Adrenal gland (tissue), 19 donors: ENCODE measurements at places on chromosomes 12 and 14.

DNA sequence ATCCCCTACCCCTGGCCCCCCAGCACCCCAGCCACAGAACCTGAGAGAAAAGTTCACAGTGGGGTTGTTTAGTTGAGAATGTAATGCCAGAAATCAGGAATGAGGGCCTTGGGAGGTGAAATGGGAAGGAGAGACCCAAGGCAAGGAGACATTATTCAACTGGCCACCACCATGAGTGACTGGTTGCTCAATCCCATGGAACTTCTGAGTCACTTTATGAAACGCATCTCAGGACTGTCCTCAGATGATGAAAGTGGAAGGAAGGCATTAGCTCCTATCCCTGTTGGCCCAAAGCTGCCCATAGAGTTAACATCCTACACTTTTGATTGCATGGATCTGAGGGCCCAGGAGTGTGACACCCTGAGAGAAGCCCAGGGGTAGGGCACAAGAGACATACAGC, 25.4 kb upstream of the TCL1A start:
- no peak for DNase-seq

- DNase-seq = no peak
These were observed 54.6 kb upstream of the HELB start for GRCh38 chr12:66247741-66248140.

DNA sequence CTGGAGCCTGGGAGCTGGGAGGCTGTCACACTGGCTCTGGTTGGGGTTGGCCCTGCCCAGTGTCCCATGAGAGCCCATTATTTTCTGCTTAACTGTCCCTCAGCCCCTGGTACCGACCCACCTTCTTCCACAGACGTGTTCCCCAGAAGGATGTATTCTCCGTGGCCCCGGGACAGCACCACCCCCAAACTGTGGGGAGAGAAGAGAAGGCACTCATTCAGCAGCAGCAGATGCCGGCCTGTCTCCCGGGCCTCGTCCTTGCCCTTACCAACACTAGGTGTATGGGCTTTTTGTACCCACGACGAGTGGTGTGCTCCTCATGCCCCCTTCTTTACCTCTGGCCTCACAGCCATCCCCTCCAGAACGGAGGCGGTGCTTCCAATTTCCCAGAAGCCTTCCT, 38.1 kb downstream of the LRTM2 start:
- DNase-seq = no peak

DNA sequence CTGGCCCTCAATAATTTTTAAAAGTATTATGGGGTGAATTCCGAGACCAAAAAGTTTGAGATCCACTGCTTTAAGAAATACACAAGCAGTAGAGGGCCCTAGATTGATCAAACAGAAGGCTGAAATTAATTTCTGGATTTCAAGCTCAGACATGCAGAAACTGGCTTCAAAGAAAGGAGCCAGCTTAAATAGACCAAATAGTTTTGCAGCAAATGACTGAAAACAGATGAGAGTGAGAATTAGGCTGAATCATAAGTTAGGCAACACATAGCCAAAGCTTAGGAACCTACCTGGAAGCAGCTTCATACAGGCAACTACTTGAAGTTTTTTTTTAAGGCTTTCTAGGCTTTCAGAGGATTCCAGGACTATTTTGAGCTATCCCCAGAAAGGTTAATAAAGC, 12.4 kb downstream of the ATF7 start:
- DNase-seq = no peak

- no peak for DNase-seq
These were observed 67.9 kb downstream of the FAR2 start for GRCh38 chr12:29216797-29217575.

- DNase-seq = peak; percentile 46
These were observed 4.2 kb downstream of the MLXIP start for GRCh38 chr12:122082621-122083356.

DNA sequence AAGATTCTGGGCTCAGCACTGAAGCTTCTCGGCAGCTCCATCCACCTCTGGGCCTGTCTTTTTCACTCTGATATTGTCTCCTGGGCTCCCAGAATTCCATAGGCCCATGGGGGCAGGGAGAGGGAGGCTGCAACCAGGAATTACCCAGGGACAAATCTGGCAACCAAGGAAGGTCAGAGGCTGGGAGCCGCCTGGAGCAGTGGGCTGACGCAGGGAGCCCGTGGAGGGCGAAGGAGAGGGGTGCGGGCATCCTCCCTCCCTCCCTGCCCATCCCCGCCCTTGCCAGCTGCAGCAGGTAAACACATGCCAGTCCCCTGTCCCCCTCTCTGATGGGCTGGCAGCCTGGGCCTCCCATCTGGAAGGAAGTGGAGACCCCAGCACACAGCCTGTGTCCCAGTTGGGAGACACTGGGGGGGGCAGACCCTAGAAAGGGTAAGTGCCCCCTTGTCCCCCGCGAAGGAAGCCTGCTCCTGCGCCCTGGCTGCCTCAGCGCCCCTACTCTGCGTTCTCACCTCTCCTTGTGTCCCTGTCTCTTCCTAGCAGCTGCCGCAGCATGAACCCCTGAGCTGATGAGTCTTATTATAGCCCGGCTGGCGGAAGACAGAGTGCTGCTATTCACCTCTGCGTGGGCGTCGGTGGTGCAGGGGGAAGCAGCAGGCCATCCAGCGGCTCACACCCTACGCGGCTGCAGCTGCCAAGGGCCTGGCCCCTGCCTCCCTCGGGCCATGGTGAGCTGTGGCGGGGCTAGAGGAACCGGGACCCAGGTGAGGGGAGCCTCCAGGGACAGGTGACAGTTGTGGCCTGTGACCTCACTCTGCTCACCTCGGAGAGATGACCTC, 6.7 kb downstream of the LRTM2 start:
- DNase-seq = no peak

- no peak for DNase-seq
These were observed 13.9 kb upstream of the HOXC13 start for GRCh38 chr12:53924521-53925405.

- no peak for DNase-seq
These were observed 170.5 kb upstream of the GARIN2 start for GRCh38 chr14:67018720-67019119.

- no peak for DNase-seq
These were observed 19.9 kb downstream of the RPS6KA5 start for GRCh38 chr14:91040545-91040944.

DNA sequence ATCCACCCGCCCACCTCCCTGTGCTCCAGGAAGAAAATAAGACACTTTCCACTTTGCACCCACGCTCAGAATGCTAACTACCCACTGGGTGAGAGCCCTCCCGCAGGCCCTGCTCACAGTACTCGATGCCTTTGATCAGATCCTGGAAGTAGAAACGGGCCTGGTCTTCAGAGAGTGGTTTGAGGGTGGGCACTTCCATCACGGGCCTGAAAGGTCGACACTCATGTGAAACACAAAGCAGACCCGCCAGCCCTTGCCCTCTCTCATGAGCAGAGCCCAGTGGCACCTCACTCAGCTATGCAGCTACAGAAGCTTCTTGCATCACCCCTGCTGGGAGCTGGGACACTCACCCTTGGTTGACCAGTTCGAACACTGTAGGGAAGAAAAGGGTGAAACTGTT, 41.1 kb downstream of the CAMKK2 start:
- no peak for DNase-seq

DNA sequence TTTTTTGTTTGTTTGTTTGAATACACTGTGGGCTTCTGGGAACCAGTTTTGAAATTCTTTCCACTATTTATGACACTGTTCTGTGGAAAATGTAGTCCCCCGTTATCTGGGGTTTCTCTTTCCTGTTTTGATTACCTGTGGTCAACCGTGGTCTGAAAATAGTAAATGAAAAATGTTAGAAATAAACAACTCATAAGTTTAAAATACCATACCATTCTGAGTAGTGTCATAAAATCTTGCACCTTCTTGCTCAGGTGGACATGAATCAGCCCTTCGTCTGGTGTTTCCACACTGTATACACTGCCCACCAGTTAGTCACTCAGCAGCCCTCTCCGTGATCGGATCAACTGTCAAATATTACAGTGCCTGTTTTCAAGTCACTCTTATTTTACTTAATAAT, 5.1 kb upstream of the PAPOLA start:
- no peak for DNase-seq

GRCh38 chr12:102120564-102120873, 536 bp downstream of the PARPBP start:
- no peak for DNase-seq

- no peak for DNase-seq
These were observed 6.6 kb downstream of the TTC9 start for GRCh38 chr14:70648346-70648745.

- DNase-seq = no peak
These were observed 45.7 kb downstream of the EIF2S3B start for GRCh38 chr12:10551375-10551774.

DNA sequence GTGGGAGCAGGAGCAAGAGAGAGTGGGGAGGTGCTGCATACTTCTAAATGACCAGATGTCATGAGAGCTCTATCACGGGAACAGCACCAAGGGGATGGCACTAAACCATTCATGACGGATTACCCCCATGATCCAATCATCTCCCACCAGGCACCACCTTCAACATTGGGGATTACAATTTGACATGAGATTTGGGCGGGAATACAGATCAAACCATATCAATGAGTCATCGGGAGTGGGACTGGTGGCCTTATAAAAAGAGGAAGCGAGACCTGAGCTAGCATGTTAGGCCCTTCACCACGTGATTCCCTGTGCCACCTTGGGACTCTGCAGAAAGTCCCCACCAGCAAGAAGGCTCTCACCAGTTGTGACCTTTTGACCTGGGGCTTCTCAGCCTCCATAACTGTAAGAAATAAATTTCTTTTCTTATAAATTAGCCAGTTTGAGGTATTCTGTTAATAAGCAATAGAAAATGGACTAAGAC, 28.7 kb downstream of the COX8C start:
- DNase-seq = no peak

DNA sequence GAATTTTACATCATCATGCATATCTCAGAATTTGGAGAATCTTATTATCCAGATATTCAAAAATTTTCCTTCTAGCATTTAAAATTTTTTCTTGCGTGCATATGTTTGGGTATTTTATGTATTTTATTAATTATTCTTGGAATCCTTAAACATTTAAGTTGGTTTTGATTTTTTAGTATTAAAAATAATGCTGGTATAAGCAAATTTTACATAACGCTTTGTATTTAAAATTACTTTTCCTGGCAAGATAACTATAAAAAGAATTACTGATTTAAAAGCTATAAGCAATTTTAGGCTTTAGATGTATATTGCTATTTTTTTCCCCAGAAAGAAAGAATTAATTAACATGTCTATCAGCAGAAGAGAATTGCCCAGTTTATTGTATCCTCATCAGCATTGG, 224.6 kb upstream of the STXBP6 start:
- no peak for DNase-seq

DNA sequence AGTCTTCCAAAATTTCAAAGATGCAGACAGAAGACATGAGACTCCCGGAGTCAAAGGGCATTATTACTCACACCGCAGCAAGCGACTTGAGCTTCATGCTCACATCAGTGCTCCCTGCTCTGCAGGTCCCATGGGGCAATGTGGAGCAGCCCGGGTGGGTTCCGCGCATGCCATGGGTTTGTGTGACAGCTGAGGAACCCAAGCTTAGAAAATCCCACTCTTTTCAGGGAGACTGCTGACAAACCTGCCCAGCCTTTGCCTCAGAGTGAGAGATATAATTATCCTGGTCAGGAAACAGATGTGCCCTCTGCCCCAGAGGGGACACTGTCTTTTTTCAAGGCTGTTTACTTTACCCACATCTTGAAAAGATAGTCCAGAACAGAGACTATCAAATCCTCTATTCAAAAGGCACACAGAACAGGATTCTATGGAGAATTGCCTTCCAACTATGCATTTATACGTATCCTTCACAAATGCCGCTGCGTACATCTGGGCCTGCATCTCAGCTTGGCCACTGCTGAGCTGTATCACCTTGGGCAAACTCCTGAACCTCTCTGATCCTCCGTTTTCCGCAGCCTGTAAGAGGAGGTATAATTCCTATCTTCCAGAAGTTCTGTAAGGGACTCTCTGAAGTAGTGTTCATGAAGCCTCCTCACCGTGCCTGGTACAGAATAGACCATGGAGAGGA, 16.0 kb downstream of the C14orf132 start:
- DNase-seq = no peak

GRCh38 chr12:132542661-132543060, 52.7 kb downstream of the FBRSL1 start:
- DNase-seq = no peak

GRCh38 chr12:13203034-13203922, 6.8 kb downstream of the EMP1 start:
- no peak for DNase-seq

GRCh38 chr12:90999966-91000365, 4.8 kb downstream of the EPYC start:
- DNase-seq = no peak

DNA sequence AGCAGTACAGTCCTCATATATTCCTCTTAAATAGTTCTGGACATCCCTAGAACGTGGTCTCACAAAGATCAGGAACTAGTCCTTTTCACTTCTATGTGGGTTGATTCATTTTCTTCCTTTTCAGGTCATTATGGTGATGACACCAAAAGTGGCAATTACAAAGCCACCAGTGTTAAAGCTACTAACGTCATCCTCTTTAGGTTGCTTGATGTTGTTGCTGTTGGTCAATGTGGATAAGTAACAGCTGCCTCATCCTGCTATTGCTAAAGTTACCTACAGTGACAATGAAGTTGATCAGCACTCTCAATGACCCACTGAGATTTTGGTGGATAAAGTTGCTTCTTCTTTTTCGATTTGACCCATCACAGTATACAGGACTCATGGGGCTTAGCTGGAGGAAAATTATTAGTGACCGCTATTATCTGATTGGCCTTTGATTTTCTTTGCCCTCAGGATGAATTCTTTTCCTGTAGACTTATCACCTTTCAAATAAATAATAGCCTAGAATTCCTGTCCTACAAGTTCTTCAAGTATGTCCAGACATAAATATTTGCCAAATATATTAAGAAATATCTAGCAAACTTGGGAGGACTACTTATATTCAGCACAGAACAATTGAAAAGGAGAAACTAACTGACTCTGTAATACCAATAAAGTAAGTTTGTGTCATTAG, 54.0 kb upstream of the ATP2B1 start:
- no peak for DNase-seq

DNA sequence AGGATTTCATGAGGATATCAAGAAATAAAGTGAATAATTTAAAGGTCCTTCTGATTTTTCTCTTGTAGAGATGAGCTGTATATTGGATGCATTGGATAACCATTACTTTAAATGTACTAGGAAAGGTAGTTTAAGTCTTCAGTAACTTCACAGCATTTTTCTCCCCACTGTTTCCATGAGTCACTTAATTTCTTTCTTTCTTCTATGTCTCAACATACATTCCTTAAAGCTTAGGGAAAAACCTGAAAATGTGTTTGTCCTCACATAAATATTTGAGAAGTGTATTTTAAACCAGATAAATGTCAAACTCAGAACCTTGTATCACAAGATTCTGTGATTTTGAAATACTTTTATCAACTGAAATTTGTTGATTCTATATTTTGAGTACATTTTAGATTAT, 1970.2 kb upstream of the FLRT2 start:
- no peak for DNase-seq

DNA sequence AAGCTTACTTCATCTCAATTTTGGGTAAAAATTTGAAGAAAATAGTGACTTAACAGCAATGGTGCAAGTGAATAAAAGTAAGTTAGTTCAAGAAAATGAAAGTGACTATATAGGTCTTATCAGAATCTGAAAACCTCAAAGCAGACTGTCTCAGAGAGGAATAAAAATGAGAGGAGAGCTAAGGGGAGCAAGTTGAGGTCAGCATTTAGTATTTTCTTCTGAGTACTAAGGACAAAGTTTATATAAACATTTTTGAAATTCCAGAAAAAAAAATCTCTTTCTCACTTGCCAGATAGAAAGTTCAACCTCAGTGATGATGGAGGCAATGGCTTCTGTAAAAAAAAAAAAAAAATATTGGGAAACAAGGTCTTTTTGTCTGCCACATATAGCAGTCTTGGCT, 414.1 kb downstream of the NPAS3 start:
- DNase-seq = no peak
